Activated naive CD4-positive, alpha-beta T cell (primary cell): ENCODE measurements at places on chromosomes 5 and 9.

DNA sequence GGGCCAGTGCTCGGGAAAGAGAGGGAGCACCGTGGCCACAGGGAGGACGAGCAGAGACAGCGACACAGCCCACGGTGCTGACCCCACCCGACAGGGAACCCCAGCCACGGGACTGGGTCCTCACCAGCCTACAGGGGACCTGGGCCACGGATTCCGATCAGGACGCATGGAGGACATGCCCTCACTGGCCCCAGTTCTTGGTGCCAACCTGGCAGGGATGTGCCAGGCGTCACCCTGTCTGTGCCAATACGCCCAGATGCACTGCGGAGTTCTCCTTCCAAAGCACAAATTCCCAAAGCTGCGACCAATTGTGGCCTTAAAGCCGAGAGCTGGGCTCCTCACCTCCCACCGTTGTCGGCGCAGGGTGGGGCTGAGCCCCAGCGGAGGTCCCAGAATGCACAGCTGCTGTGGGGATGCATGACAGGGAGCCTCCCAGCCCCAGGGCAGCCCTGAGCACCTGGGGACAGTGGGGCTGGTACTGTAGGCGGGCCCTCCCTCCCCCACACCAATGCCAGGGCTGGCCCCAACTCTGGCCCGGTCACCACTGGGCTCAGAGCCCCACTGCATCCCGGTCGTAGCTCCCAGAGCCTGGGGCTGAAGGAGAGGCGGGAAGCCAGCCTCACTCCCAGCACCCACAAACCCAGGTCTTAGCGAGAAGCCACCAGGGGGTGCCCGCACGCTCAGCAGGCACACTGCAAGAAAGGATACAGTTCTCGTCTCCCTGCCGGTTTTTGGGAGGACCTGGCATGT is 44.2 kb downstream of the NKD2 start:
- no peak for DNase-seq

- DNase-seq: no peak
These were observed 4.7 kb downstream of the PRDM6 start for GRCh38 chr5:123093601-123094236.

DNA sequence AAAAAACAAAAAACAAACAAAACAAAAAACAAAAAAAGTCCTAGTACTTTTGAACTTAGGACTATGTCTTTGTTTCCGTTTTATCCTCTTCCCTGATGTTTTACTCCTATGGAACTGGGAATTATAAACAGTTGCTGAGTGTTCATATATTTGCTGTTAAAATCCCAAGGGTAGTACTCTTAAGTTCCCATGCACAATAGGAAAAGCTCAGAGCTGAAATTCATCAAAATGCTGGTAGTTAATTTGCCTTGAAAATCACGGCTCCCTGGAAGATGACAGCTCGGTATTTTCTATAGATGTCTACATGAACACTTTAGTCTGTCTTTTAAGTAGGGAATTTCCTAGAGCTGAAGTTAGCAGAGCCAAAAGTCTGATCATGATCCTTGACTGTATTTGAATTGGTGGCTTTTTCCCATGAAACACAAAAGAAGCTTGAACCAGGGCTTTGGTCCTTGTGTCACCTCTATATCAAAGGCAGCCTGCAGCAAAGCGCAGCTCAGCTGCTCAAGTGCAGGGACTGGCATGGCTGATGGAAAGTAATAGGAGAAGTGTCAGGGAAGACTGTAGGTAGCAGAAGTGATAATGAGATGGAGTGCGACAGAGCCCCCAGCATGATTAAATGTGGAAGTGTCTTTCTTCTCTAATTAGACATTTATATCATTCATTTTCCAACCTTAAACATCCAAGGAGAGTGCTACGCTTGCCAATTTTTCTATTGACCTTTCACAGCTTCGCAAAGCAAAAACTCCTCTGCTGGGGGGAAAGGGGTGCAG is 310.9 kb downstream of the TRIM36 start:
- DNase-seq: no peak

- DNase-seq: no peak
These were observed 19.0 kb downstream of the GPR107 start for GRCh38 chr9:130072515-130073235.

GRCh38 chr5:6875376-6875775 is 162.1 kb downstream of the TENT4A start:
- DNase-seq: no peak

DNA sequence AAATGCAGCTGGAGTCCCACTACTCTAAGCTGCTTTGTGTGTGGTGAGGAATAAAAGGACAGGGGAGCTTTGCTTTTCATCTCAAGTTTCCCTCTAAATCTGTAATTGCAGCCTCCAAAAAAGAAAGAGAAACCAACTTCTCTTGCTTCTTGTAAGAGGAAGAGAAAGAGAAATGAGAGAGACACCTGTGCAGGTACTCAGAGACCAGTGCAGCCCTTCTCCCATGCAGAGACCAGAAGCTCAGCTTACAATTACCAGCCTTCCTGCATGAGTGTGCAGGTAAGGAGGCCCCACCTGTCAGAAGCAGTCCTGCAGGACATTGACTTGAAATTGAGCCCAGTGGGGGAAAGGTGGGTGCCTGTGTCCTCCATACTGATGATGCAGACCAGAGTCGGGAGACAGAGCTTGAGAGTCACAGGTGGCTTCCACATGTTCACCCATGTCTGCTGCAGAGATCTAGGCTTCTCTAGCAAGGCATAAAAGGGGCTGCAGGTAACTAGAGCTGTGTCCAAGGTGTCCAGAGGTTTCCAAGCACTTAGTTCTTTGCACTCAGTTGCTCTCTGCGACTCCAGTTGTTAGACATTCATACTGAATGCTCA is 15.3 kb upstream of the MED10 start:
- DNase-seq: no peak

- no peak for DNase-seq
These were observed 17.3 kb downstream of the ADRB2 start for GRCh38 chr5:148843510-148844318.
